ENCODE measurements at places on chromosomes 16 and 17.
A peak's percentile ranks its signal among the peaks of the same experiment; 100 is the strongest.

DNA sequence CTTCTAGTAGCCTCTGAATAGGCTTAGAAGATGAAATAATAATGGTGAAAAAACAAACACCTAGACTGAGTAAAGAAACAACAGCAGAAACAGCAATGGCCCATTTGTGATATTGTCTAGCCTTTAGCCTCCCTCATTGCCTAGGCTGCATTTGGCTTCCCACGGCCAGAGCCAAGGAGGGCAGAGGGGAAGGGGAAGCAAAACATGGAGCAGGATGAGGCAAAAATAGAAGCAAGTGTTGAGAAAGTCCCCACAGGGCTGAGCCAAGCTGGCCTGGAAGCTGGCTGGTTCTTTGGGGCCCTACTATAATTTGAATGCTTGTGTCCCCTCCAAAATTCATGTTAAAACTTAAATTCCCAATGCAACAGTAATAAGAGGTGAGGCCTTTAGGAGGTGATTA lies 60.2 kb upstream of the KSR1 start:
- DNase-seq: no peak

GRCh38 chr17:61738249-61738648 lies 125.1 kb downstream of the BRIP1 start:
- no peak for DNase-seq

- no peak for DNase-seq
Measured at GRCh38 chr16:1102333-1102700, 6.3 kb upstream of the C1QTNF8 start.

- no peak for DNase-seq
Measured at GRCh38 chr17:58965221-58965620, 141.5 kb downstream of the TRIM37 start.

DNA sequence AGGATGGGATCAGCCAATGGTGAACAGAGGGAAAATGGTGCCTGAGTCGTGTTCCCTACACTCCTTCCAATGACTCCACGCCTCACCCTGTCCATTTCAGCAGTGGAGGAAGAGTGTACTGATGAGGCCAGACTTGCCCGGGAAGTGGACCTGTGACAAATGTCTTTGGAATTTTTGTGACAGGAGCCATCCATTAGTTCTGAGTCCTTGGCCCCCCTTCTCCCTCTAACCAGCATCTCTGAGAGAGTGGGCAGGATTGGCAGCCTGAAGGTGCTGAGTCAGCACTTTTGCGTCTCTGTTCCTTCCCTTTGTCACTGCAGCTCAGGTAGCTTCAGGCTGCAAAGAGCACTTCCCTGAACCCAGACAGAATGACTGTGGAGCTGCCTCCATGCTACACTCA lies 30.8 kb downstream of the BEAN1 start:
- DNase-seq: no peak

GRCh38 chr16:75043175-75043895 lies 44.5 kb downstream of the ZNRF1 start:
- DNase-seq: peak; percentile 4

DNA sequence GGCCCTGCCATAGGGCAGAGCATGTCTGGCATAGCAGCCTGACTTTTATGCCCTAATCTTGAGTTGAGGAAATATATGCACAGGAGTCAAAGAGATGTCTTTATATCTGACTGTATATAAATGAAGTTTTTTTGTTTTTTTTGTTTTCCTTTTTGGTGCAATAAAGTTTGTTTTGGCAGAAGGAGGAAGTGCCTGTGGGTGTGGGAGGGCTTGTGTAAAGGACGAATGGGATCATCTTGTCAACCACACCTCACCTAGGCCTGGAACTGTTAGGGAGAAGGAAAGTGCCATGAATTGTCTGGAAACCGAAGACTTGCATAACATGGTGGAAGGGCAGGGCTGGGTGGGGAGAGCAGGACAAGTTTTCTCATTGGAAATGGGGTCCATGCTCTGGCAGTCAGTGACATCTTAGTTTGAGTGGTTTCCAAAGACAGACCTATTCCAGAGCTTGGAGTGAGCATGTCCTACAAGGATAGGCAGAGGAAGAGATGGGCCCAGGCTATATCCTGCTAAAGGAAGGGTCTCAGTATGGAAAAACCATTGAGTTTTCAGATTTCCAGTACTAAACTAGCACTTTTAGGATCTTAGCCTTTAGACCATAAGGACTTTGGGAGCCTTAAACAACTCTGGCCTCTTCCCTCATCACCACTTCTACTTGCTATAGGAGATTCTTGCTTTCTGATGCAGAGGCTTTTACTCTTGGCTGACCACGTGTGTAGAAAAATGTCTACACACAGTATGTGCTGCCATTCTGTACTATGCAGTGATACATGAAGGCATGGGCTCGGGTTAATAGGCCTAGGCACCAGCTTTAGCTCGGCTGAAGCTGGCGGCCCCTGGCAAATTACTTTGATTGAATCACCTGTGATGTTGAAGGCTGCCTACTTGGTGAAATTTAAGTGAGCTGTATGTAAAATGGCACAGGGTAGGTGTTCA lies 15.5 kb downstream of the SNF8 start:
- no peak for DNase-seq

DNA sequence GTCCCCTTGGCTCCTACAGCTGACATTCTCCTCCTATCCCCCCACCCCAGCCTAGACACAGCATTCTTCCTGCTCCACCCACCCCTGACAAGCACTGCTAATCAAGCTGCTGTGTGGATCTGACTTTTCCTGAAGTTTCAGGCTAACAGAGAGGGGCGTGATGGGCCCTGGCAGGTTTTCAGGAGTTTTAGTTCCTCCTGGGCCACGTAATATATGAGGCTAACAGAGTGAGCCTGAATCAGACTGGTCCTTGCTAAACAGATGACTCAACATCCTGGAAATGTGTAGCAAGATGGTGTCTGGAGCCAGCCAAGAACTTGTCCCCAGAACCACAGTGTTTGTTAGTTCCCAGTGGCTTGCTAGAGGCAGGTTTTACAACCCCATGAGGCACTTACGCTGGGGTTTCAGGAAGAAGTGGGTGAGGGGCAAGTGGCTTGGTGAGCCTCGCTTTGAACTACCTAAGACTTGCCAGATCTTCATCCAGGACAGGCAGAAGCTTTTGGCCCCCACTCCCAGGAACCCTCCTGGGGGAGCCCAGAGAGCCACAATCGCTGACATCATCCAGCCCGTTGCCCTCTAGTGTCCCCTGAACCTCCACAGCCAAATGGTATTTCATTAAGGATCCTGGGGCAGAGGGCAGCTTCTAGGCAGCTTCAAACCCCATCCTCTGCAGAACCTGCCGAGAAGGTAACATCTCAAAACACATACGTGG lies 15.9 kb downstream of the TMEM92 start:
- DNase-seq: no peak

DNA sequence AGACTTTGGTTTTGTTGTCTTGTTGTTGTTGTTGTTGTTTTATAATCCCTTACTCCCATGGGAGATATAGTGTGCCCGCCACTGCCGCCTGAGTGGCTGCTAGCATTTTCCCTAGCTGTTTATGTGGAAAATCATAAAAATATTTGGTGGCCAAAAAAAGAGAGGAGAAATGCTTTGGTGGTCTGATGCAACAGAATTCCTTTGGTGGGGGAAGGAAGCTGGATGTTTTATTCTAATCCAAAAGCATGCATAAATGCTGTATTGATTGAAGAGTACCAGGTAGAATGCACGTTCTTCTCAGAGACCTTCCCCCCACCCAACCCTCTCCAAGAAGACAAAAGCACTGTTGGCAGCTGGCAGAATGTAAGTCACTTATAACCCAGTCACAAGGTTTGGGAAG lies 93.2 kb downstream of the C17orf67 start:
- DNase-seq: no peak

DNA sequence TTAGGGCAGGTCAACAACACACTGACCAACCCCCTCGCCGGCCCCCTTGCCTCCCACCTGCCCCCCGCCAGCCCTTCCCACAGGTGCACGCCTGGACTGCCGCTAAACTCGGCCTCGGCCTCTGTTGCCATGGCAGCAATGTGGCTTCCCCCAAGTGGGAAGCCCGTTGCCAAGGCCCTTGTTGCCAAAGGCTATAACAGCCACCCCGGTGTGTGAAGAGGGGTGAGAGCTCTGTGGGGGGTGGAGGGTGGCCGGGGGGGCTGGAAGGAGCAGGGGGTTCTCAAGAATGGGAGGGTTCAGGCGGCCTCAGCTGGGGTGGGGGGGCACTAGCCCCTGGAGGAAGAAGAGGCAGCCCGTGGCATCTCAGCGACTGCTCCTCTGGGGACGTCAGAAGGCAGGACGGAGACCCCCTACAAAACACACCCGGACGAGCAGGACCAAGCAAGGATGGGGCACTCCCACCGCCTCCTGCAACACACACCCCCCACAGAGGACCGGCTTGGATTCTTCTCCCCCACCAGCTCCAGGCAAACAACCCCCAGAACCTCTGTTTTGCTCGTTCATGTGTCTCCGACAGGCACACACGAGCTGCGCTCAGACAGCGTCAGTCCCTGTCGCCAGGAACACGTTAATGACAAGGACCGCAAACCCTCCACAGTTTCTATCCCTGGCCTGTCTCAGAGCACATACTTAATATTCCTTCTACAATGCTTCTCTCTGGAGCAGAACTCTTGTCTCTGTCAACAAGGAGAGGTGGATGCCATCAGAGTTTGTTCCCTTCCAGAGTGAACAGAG lies 55.7 kb downstream of the ABR start:
- no peak for DNase-seq

- no peak for DNase-seq
Measured at GRCh38 chr16:14497245-14498082, 132.6 kb downstream of the PARN start.

- no peak for DNase-seq
Measured at GRCh38 chr16:10556236-10556635, 24.2 kb downstream of the EMP2 start.

DNA sequence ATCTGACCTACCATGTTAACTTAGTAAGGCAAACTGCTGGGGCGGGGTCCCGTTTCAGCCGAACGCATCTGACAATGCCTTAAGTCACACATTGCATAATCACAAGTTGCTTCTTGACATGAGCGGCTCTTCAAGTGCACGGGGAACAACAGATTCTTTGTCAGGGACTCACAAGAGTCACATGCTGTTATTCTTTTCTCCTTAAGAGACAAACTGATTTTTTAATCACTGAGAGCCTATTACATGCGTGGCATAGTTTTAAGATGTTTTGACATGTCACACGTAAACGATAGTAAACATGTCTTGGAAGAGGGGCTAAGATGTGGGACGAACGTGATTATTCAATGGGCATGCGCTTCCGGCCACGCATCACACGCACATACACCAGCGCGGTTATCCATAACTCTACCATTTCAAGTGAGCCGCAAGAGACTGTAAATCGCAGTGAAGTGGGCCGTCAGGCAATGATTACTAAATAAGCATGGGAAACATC lies 63.4 kb downstream of the ADCY9 start:
- DNase-seq: no peak

GRCh38 chr17:68701046-68701445 lies 99.9 kb upstream of the FAM20A start:
- no peak for DNase-seq

GRCh38 chr16:19086322-19087199 lies 19.1 kb downstream of the COQ7 start:
- DNase-seq: no peak

GRCh38 chr16:81636298-81636993 lies 142.6 kb upstream of the PLCG2 start:
- DNase-seq: no peak
